Mesendoderm (in vitro differentiated cells): ENCODE measurements at places on chromosomes 3 and 15.

GRCh38 chr3:29554566-29554965 is 273.7 kb downstream of the RBMS3 start:
- no peak overlapping the region for H3K27ac ChIP-seq
- no peaks in the 10 kb centered on the region for H3K27me3 ChIP-seq
- H3K36me3 ChIP-seq = no peaks in the 10 kb centered on the region
- no peak for DNase-seq
- no peaks in the 10 kb centered on the region for H3K4me1 ChIP-seq
- no peak overlapping the region for H3K4me3 ChIP-seq

DNA sequence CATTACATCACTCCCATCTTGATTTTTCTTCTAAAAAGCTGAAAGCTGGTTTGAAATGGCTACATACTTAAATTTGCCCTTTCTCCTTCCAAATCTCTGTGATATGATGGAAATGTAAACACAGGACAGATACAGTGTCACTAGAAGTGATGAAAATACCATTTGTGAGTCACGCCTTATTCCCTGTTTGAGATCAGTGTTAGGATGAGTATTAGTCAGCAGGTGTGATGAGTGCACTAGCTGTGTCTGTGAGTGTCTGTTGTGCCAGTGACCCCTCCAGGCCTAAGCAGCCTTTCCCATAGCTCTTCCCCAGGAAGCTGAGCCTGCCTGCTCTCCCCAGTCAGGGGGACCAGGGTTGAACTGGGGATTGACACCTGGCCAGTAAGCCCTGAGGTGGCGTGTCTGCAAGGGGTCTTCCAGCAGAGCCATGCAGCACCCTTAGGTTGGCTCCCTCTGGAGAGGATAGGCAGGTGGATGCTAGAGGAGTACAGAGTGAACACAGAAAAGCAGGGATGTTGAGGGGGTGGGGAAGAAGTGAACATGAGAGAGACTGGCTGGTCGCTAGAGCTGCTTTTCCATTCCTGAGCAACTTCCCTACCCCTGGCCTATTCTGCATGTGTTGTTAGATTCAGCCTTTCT is 92.0 kb downstream of the PDE8A start:
- H3K36me3 ChIP-seq = no peaks in the 10 kb centered on the region
- H3K4me1 ChIP-seq = no peaks in the 10 kb centered on the region
- DNase-seq = no peak

DNA sequence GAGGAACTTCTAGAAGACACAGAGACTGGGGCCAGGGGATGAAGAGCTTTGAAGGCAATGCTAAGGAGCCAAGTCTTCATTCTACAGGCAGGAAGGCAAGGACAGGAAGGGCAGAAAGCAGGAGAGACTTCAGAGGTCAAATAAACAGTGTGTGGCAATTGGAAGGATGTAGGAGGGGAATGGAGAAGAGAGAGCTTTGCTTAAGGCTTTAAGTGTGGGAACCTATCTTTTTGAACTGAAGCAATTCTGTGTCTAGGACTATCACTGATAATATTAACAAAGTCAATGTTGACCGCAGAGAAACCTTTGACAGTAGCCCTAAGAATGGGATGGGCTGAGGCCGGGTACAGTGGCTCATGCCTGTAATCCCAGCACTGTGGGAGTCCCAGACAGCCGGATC is 325.0 kb downstream of the FOXP1 start:
- no peak for DNase-seq
- H3K36me3 ChIP-seq = no peaks in the 10 kb centered on the region
- H3K27ac ChIP-seq = no peak overlapping the region
- H3K4me3 ChIP-seq = no peak overlapping the region
- no peaks in the 10 kb centered on the region for H3K27me3 ChIP-seq
- peaks cover 3% of the 10 kb centered on the region for H3K4me1 ChIP-seq

DNA sequence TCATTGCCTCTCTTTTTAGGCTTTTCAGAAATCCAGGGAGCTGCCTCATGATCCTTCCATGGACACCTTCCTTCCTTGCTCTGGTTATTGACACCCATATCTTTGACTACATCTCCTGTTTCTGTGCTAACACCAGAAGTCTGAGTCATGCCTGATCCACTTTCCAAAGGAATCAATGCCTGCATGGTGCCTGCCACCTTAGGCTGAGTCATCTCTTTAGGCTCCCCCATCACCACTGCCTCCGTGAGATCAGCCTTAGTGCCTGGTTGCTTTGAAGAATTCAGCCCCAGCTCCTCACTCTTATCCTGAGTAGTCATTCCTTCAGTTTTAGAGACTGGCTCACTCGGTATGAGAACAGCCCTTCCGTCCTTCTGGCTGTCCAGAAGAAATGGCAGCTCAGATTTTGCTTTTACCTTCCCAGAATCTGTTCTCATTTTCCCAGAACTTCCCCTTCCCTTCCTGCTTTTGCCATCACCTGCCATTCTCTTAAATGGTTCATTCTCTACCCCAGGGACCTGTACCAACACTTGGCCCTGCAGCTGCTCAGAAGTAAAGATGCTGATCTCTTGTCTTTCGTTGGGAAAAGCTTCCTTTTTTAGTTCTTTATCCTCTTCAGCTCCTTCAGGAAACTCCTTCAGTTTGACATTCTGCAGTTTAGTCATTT is 105.3 kb downstream of the MAP4 start:
- DNase-seq = peak; percentile 93
- no peaks in the 10 kb centered on the region for H3K27me3 ChIP-seq
- H3K4me3 ChIP-seq = no peak overlapping the region

DNA sequence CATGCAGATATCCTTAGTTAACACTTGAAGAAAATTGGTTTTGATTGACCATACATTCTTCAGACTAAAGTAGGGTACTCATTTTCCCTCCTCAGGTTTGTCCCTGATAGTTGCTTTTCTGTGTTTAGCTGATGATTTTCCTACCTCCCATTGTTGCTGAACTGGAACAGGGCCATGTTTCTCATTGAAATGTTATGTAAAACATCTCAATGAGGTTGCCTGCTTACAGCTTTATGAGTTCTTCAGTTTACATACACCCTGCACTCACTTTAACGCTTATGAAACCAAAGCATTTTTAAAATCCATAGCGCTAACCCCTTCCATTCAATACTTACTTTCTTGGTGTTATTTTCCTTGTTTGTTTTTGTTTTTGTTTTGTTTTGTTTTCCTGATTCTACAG is 61.9 kb downstream of the HMG20A start:
- H3K27ac ChIP-seq = no peak overlapping the region
- peaks cover 2% of the 10 kb centered on the region for H3K36me3 ChIP-seq
- H3K4me1 ChIP-seq = no peaks in the 10 kb centered on the region
- H3K27me3 ChIP-seq = no peaks in the 10 kb centered on the region
- no peak for DNase-seq
- H3K4me3 ChIP-seq = no peak overlapping the region

DNA sequence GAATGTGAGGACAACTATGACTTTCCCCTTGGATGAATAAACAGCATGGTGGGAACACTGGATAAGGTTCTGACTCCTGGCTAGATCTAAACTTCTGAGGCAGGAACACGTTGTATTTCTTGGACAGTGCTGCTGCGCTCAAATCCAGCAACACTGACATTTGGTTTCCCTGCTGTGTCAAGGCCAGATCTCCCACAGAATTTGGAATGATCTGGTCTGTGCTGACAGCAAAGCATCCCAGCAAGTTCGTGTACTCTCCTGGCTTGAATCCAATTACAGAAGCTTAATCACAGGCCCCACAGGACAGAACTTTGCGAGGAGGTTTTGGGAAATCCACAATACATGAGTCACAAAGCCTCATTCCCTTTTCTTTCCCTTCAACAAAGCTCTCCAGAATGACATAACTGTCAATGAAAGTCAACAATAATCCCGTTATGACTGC is 92.5 kb downstream of the ADAMTS9 start:
- H3K4me1 ChIP-seq = no peaks in the 10 kb centered on the region
- H3K4me3 ChIP-seq = no peak overlapping the region
- no peaks in the 10 kb centered on the region for H3K27me3 ChIP-seq
- H3K27ac ChIP-seq = no peak overlapping the region

- H3K27me3 ChIP-seq = no peaks in the 10 kb centered on the region
- H3K27ac ChIP-seq = no peak overlapping the region
- H3K4me3 ChIP-seq = no peak overlapping the region
- no peaks in the 10 kb centered on the region for H3K4me1 ChIP-seq
- DNase-seq = peak; percentile 5
Observed at GRCh38 chr3:157447026-157447694, 10.5 kb downstream of the PTX3 start.
